ENCODE measurements at places on chromosomes 3 and 15. TPM values are rescaled to one million over a fixed set of nuclear protein-coding genes. Genes with fewer than 3 reads are reported as not detected.

The SLC15A2 gene
- 0.25 TPM for total RNA-seq

The GOLGA6L10 gene
- total RNA-seq = 0.13 TPM

The OR5K2 gene
- not detected for total RNA-seq

The CYP8B1 gene
- total RNA-seq = not detected

The GRK7 gene
- total RNA-seq = not detected

The TAMM41 gene
- total RNA-seq = 5.2 TPM

The SOX2 gene
- total RNA-seq = not detected

The ITIH4 gene
- total RNA-seq = 4.8 TPM

The TRPM1 gene
- not detected for total RNA-seq

The FEZF2 gene
- total RNA-seq = not detected

The PLIN1 gene
- 0.26 TPM for total RNA-seq

The DGKG gene
- 0.81 TPM for total RNA-seq

The ANKRD63 gene
- not detected for total RNA-seq

The OR5AC2 gene
- total RNA-seq = not detected

The SSUH2 gene
- not detected for total RNA-seq

Measured in aortic smooth muscle cell (primary cell).